ENCODE measurements at places on chromosomes 12 and 14.
A peak's percentile ranks its signal among the peaks of the same experiment; 100 is the strongest.

DNA sequence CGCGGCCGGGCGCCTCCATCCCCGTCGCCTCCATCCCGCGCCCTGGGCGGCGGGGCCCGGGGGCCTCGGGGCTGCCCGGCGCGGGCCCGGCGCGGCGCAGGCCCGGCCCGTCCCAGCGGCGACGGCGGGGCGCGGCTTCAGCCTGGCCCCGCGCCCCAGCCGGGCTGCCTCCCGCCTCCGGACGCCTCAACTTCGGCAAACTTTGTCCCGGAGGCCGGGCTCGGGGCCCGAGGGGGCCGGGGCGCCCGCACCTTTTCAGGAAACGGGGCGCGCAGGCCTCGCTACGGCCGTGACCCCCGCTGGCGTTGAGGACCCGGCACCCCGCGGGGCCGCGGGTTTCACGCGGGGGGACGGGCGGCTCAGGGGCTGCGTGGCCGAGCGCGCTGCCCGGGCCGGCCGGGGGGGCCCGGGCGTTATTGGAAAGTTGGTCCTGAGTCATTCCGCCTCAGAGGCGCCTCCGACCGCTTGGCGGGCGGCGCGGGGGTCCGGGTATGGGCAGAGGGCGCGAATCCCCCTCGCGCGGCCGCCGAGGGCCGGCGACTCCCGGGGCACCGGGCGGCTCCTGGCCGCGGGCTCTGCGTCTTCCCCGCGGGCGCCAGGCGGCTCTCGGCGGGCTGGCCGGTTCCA lies 575 bp downstream of the TRAF3 start:
- DNase-seq = no peak

- DNase-seq = peak; percentile 2
Observed at GRCh38 chr12:123119808-123120207, 31.1 kb downstream of the PITPNM2 start.

DNA sequence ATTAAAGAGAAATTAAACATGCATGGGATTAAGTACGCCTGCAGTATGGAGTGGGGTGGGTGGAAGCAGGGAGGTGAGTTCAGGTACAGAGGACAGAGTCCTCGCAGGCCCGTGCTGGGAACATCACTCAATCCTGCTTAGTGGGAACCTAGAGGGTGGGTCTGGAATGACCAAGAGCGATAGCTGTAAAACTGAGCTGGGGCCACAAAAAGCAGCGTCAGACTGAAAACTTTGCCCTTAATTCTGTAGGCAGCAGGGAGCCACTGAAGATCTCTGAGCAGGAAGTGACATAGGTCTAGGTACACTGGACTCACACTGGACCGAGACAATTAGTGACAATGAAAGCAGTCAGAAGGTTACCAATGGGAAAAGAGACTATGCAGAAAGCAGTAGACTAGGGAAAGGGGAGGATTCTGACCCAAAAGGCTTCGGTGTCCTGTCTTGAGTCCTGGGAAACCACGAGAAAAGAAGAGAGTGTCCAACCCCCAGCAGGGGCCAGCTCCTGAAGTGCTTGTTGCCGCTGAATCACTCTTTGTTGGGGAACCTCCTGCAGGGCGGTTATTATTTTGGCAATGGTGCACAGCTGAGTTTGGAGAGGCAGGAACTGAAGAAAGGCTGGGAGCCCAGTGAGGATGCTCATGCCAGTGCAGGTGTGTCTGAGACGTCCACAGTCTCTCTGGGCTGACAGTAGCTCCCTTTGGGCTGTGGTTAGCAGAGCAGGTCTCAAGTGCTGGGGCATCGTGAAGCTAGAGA lies 97.4 kb downstream of the PLXNC1 start:
- no peak for DNase-seq

DNA sequence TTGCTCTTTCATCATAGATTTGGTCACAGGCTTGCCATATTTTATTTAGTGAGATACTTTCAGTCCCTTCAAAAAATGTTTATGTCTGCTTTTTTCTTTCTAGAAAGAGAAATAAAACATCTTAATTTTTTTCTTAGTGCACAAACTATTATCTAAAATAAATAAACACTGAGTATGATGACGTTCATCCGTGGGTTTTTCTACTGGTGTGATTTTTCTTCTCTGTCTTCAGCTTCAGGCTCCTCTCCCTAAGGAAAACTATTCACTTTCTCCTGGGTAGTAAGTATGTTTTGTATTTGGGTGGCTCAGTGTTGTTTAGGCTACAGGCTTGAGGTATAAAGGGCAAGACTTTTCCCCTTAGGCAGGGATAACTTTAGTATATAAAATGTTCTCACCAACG lies 154.7 kb downstream of the DACT1 start:
- DNase-seq = no peak

DNA sequence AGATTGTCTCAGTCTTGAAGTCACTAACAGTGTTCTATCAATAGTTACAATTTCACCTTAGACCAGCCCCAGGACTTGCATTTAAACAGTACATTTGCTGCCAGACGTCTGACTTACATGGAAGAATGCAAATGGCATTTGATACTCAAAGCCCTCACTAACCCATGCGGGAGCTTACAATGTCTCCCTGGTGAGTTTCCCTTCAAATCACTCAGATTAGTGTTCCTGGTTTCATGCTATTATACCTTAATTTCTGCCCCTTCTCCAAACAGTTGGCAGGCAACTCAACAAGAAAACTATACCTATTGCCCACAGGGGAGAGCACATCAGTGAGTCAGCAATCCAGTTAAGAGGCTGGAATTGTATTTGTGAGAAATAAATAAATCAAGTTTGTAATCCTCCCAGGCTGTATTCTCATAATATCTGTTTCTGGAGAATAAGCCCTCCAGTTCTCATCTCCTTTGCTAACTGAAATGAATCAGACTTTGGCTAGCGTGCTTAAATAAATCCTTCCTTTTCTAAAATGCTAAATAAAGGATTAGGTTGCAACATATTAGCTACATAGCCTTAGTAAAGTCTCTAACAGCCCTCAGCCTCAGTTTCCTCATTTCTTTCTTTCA lies 23.7 kb downstream of the GSTZ1 start:
- no peak for DNase-seq
